ENCODE measurements at places on chromosomes 12 and 14. TPM values are rescaled to one million over a fixed set of nuclear protein-coding genes. Genes with fewer than 3 reads are reported as not detected.

The ALDH1L2 gene
- 153 TPM for total RNA-seq

The KIF26A gene
- 0.60 TPM for total RNA-seq

The ACAD10 gene
- total RNA-seq: 13.0 TPM

The OTOGL gene
- total RNA-seq: 0.92 TPM

- no peaks in the 10 kb centered on the region for H3K27me3 ChIP-seq
- H3K4me1 ChIP-seq: peaks cover 11% of the 10 kb centered on the region
- H3K4me3 ChIP-seq: no peak overlapping the region
- no peak overlapping the region for H3K27ac ChIP-seq
- peaks cover 3% of the 10 kb centered on the region for H3K36me3 ChIP-seq
- DNase-seq: no peak
These were observed 110.1 kb upstream of the PELI2 start for GRCh38 chr14:56008150-56008549.

DNA sequence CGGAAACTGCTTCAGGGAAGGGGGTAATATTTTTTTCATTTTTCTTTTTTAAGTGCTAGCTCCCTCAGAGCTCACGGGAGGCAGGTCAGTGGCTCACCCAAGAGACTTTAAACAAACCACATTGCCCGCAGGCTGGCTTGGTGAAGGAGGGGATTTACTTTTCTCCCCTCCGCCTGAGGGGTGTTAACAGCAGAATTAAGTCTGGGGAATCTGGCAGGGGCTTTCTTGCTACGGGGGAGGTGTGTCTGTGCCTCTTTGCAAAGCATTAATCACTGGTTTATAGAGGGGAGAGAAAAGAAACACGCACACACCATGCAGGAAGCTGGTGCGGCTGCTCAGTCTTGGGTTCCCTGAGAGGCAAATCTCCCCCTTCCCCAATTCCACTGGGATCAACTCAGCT is 26.2 kb upstream of the TBX3 start:
- no peaks in the 10 kb centered on the region for H3K4me1 ChIP-seq
- H3K4me3 ChIP-seq: no peak overlapping the region
- DNase-seq: no peak
- peaks cover 44% of the 10 kb centered on the region for H3K27me3 ChIP-seq
- H3K27ac ChIP-seq: no peak overlapping the region

The CRIP2 gene
- 264 TPM for total RNA-seq

The KCNH3 gene
- total RNA-seq: 0.10 TPM

- no peaks in the 10 kb centered on the region for H3K4me1 ChIP-seq
- no peak overlapping the region for H3K27ac ChIP-seq
- no peak for DNase-seq
- H3K27me3 ChIP-seq: peaks cover 10% of the 10 kb centered on the region
- H3K4me3 ChIP-seq: no peak overlapping the region
- H3K36me3 ChIP-seq: peaks cover 2% of the 10 kb centered on the region
These were observed 178.2 kb upstream of the CRY1 start for GRCh38 chr12:107271523-107271922.

- no peaks in the 10 kb centered on the region for H3K4me1 ChIP-seq
- H3K27me3 ChIP-seq: no peaks in the 10 kb centered on the region
- H3K4me3 ChIP-seq: no peak overlapping the region
- peaks cover 14% of the 10 kb centered on the region for H3K36me3 ChIP-seq
- peak; percentile 46 for DNase-seq
These were observed 28.0 kb downstream of the JAG2 start for GRCh38 chr14:105140581-105140980.

GRCh38 chr12:23887055-23887835 is 62.2 kb downstream of the SOX5 start:
- no peak for DNase-seq
- no peaks in the 10 kb centered on the region for H3K27me3 ChIP-seq
- H3K4me3 ChIP-seq: no peak overlapping the region

The KRT71 gene
- total RNA-seq: not detected

The PTCSC3 gene
- total RNA-seq: not detected

GRCh38 chr14:65564370-65564769 is 151.8 kb downstream of the FUT8 start:
- no peaks in the 10 kb centered on the region for H3K27me3 ChIP-seq
- H3K4me1 ChIP-seq: no peaks in the 10 kb centered on the region
- H3K4me3 ChIP-seq: no peak overlapping the region
- H3K36me3 ChIP-seq: no peaks in the 10 kb centered on the region
- no peak for DNase-seq

- DNase-seq: no peak
- H3K36me3 ChIP-seq: no peaks in the 10 kb centered on the region
- no peaks in the 10 kb centered on the region for H3K27me3 ChIP-seq
These were observed 120.3 kb upstream of the PLEKHG7 start for GRCh38 chr12:92582475-92582874.

- H3K36me3 ChIP-seq: no peaks in the 10 kb centered on the region
- no peaks in the 10 kb centered on the region for H3K27me3 ChIP-seq
- no peak for DNase-seq
- H3K4me3 ChIP-seq: peak overlapping the region; percentile 80
- peak overlapping the region; percentile 92 for H3K27ac ChIP-seq
- H3K4me1 ChIP-seq: peaks cover 34% of the 10 kb centered on the region
These were observed 556 bp downstream of the TIMM9 start for GRCh38 chr14:58426670-58427280.

The ZNF891 gene
- total RNA-seq: 1.8 TPM

DNA sequence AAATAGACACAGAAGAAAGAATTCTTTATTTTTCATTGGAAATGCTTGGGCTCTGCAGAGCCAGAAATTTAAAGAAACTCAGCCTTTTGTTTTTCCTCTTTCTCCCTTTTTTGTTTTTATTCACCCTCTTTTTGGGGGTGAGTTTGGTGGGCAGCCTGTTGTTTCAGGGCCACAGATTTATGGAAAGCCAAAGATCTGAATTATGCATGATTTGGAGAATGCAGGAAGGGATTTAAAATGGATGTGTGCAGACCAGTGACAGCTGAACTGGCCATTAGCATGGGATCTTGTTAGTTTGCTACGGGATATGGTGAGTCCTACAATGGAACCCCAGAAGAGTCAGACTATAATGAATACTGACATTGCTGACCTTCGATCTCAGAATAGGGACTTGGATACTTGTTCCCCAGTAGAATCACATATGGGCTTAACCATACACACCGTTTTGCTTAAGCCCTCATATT is 7.7 kb upstream of the ATXN2 start:
- no peaks in the 10 kb centered on the region for H3K27me3 ChIP-seq
- H3K36me3 ChIP-seq: no peaks in the 10 kb centered on the region
- H3K4me1 ChIP-seq: no peaks in the 10 kb centered on the region
- no peak overlapping the region for H3K27ac ChIP-seq

The APOF gene
- not detected for total RNA-seq

DNA sequence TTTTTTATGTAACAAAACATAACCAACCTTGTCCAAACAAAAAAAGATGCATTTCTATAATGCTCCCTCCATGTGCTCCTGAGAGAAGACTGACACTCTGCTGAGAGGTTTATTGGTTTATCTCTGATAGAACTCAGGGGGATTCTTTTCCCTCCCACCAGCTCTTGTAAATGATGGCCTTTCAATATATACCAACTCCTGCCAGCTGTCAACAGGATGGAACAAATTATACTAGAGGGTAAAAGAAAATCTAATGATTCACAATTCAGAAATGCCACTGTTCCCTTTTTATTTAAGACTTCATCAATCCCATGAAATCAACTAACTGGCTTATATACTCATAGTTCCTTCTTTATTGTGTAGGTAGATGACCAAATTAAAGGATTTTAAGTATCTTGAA is 25.4 kb downstream of the PSMC1 start:
- peaks cover 12% of the 10 kb centered on the region for H3K36me3 ChIP-seq
- no peak overlapping the region for H3K4me3 ChIP-seq
- H3K27me3 ChIP-seq: no peaks in the 10 kb centered on the region
- H3K27ac ChIP-seq: peak overlapping the region; percentile 85

DNA sequence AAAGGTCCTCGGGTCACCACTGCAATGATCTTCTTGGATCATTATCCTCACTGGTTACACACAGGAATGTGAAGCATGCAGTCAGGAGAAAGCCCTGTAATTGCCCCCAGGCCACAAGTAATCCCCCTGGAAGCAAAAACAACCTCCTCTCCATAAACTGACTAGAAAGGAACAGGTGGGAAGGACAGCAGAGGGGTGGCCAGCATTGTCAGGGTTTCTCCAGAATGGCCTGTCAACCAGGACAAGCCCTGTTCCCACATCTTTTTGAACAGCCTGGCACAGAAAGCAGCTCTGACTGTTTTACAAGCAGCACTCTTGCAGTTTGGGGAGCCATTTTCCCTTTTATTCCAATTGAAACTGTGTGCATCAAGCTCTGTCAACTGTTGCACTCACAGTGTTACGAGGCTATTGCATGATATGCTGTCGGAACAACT is 36.1 kb downstream of the TMCC3 start:
- no peak for DNase-seq
- H3K27me3 ChIP-seq: no peaks in the 10 kb centered on the region
- no peaks in the 10 kb centered on the region for H3K36me3 ChIP-seq
- H3K4me3 ChIP-seq: no peak overlapping the region
- peak overlapping the region; percentile 77 for H3K27ac ChIP-seq
- no peaks in the 10 kb centered on the region for H3K4me1 ChIP-seq

The TRHDE gene
- total RNA-seq: 0.87 TPM

DNA sequence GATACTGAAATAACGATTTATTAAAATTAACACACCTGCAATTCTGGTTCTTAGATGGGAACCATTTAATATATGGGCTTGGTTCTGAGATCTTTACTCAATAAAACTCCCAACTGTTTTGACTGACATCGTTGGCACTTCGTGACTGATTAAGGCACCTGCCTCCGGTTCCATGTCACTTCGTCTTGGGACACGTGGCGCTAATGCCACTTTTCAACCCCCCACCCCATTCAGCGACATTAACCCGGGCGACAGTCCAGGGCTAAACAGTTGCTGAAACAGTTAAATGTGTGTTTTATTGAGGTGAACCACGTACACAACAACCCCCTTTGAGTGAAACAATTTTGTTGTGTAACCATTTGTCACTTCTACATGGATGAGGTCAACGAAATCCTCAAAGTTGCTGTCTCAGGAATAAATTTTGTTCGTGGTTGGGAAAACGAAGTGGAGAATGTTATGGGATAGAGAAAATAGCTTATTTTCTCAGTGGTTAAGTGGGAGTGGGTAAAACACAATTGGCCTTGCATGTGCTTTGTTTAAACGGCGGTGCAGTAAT is 9.9 kb upstream of the SLC38A2 start:
- peak overlapping the region; percentile 99 for H3K27ac ChIP-seq
- H3K4me3 ChIP-seq: peak overlapping the region; percentile 83
- H3K36me3 ChIP-seq: no peaks in the 10 kb centered on the region
- no peaks in the 10 kb centered on the region for H3K27me3 ChIP-seq
- no peak for DNase-seq
- peaks cover 45% of the 10 kb centered on the region for H3K4me1 ChIP-seq

The TMEM119 gene
- 48.3 TPM for total RNA-seq

The ZFYVE1 gene
- total RNA-seq: 27.6 TPM

DNA sequence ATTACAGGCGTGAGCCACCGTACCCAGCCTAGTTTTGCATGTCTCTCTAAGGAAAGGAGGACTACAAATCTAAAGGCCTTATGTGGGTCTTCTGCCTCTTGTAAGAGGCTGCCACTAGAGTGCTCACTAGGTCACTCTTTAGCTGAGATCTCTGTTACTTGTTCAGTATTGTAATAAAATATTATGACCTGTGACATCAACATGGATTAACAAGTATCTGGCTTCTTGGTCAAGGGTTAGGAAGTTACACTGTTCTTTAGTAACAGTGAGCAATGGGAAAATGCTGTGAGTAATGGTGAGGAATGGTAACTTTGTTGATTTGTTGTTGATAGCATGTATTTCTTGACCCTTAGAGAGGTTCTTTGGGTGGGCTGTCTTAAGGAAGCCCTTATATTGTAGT is 50.5 kb downstream of the ERC1 start:
- H3K27me3 ChIP-seq: no peaks in the 10 kb centered on the region
- H3K27ac ChIP-seq: no peak overlapping the region
- no peak for DNase-seq
- peaks cover 1% of the 10 kb centered on the region for H3K36me3 ChIP-seq
- H3K4me3 ChIP-seq: no peak overlapping the region
- peaks cover 31% of the 10 kb centered on the region for H3K4me1 ChIP-seq

The RNF212B gene
- not detected for total RNA-seq

DNA sequence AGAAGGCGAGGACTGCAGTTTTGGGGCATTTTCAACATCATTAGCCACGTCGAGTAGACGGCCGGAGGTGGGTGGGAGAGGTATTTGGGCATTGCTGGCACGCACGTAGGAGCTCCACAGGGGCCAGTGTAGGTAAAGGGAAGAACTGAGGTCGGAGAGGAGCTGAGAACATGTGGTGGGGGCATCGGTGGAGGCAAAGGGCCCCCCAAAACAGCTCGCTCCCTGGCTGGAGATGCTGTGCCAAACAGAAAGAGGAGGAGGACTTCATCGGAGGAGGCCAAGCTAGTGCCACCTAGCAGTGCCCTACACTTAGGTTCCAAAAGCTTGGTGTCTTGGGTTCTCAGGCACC is 52.0 kb upstream of the PPP2R5C start:
- H3K4me3 ChIP-seq: no peak overlapping the region
- no peaks in the 10 kb centered on the region for H3K36me3 ChIP-seq
- H3K27me3 ChIP-seq: no peaks in the 10 kb centered on the region
- no peak overlapping the region for H3K27ac ChIP-seq
- peaks cover 13% of the 10 kb centered on the region for H3K4me1 ChIP-seq
- DNase-seq: no peak

The RPGRIP1 gene
- total RNA-seq: not detected

DNA sequence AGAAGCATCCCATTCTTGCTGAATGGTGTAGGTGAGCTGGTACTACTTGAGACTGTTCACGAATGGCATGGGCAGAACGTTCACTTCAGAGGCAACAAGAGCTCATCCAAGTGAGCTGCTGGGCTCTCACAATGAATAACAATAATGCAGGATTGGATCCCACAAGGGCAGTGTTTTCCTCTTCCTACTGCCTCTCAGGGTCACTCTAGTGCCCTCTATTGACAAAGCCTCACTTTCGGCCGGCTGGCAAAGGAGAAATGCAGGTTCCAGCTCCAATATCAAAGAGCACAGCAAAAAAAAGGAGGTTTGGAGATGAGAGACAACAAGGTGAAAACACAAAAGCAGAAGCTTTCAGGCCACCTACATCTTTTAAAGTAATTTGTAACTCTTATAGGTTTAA is 74.6 kb upstream of the MYF6 start:
- peaks cover 7% of the 10 kb centered on the region for H3K4me1 ChIP-seq
- H3K27ac ChIP-seq: no peak overlapping the region
- no peaks in the 10 kb centered on the region for H3K27me3 ChIP-seq
- H3K4me3 ChIP-seq: no peak overlapping the region

DNA sequence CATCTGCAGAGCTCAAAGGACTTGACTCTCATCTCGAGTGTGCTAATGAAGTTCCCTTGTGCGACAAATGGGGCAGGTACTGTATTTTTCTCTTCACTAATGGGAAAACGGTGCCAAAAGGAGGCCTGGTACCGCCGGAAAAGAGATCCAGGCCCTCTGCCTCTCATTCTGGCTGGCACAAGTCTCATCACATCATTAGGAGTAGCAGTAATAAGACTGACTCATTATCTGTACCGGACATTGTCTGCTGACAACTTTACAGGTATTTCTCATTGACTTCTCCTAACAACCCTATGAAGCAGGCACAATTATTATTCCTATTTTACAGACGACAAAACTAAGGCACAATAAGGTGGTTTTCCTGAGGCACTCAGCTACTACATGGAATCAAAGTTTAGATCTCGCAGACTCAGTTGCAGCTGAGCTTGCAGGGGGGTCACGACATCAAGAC is 668 bp downstream of the APPL2 start:
- H3K4me3 ChIP-seq: peak overlapping the region; percentile 82
- no peaks in the 10 kb centered on the region for H3K27me3 ChIP-seq
- no peaks in the 10 kb centered on the region for H3K36me3 ChIP-seq
- no peak for DNase-seq

The ZNF385A gene
- total RNA-seq: 5.5 TPM

Data from chondrocyte (in vitro differentiated cells).